ENCODE measurements at places on chromosomes 1 and 21. TPM values are rescaled to one million over a fixed set of nuclear protein-coding genes. Genes with fewer than 3 reads are reported as not detected.

NUAK2 gene
- total RNA-seq, result 1.2 TPM

KIRREL1 gene
- total RNA-seq, result 21.2 TPM

NPHP4 gene
- 5.1 TPM for total RNA-seq

KLHDC9 gene
- 5.7 TPM for total RNA-seq

MAP10 gene
- 3.0 TPM for total RNA-seq

FOXE3 gene
- total RNA-seq, result not detected
